ENCODE measurements at places on chromosomes 4 and X. TPM values are rescaled to one million over a fixed set of nuclear protein-coding genes. Genes with fewer than 3 reads are reported as not detected.

GAGE1 gene
- total RNA-seq = not detected

NAP1L2 gene
- 2.5 TPM for total RNA-seq

- no peak for DNase-seq
These were observed 27.6 kb downstream of the NUDT6 start for GRCh38 chr4:122894827-122895226.

- no peak for DNase-seq
These were observed 1.2 kb upstream of the EFHC2 start for GRCh38 chrX:44344687-44345086.

- DNase-seq = peak; percentile 44
These were observed 107.4 kb upstream of the STOX2 start for GRCh38 chr4:183797445-183798300.

GRCh38 chr4:35228313-35228712 is 1016.0 kb downstream of the ARAP2 start:
- DNase-seq = no peak

GRCh38 chr4:113559947-113560346 is 201.6 kb downstream of the CAMK2D start:
- no peak for DNase-seq

GRCh38 chrX:42143866-42144592 is 220.7 kb upstream of the CASK start:
- no peak for DNase-seq

GRCh38 chrX:63739885-63740284 is 45.1 kb downstream of the ARHGEF9 start:
- no peak for DNase-seq
